Smooth muscle cell of the brain vasculature (primary cell): ENCODE measurements at places on chromosomes 5 and 9.
A peak's percentile ranks its signal among the peaks of the same experiment; 100 is the strongest.

DNA sequence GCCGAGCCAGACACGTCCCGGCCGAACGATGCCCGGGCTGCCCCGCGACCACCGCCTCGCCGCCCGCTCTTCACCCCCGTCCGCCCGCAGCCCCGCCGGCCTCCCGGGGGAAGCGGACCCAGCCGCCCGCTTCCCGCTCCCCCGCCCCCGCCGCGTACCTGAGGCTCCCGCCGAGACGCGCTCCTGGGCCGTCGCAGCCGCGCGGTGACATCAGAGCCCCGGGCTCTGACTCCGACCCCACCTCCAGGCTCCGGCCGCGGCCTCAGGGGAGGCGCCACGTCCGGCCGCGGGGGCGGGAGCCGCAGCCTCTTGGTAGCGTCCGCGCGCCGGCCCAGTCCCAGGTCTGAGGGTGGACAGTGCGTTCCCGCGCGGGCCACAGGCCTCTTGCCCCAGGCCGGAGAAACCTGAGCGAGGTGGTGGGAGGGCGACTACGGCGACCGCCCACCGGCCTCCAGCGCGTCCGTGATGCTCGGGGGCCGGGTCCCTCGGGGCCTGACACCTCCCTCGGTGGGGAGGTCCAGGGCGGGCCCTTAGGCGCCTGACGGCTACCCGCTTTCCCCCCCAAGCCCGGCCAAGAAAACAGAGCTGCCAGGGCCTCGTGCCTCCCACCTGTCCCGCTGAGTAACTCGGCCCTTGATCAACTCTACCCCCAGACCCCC is at the start of gene SHROOM1:
TSS of gene SHROOM1 (minus strand) at position 212 of the 659 bp plus-strand sequence. CDS start 4,507 bp downstream, outside the sequence.
- no peak for DNase-seq

DNA sequence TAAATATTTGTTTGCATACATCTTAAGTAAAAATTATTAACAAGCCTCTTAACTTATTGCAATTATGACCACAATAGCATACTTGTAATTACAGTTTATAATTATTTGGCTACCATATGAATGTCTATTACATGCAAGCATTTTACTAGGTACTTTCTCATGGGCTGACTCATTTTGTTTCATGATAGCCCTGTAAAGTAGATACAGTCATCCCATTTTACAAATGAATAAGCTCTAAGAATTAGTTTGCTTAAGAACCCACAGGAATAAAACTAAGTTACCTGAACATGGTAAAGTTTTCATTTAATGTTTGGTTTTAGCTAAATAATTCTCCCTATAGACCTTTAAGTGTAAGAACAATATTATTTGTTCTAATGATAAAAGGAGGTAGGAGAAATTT is 126.6 kb upstream of the IZUMO3 start:
- DNase-seq: no peak

- DNase-seq: no peak
Observed at GRCh38 chr5:72076621-72077300, 30.5 kb upstream of the MAP1B start.

DNA sequence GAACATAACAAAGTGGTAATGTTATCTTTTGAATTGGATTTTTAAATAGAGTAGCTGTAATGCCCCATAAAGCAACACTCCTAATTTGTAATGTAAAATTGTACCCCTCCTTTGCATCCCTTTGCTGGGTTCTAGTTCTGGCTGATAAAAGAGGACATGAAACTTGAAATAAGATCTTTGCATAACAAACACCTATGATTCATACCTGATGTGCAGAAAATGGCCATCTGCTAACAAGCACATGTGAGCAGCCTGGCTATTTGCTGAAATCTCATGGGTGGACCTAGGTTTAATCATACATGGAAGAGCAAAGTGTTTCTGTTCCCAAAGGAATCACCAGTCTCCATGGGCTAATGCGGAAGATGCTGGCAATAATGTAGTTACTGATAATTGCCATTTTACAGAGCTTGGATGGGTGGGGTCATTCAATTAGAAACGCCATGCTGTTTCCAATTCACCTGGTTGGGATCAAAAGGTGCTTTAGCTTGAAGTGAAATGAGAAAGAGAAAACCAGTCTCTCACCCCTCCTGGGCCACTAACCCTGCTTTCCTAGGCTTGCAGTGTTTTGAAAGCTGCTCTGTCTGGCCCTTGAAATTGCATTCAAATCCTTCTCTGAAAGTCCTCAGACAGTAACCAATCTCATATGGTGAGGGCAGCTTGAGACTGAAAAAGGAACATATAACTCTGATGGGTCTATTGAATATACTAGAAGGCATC is 585.1 kb downstream of the TLE4 start:
- DNase-seq: no peak

DNA sequence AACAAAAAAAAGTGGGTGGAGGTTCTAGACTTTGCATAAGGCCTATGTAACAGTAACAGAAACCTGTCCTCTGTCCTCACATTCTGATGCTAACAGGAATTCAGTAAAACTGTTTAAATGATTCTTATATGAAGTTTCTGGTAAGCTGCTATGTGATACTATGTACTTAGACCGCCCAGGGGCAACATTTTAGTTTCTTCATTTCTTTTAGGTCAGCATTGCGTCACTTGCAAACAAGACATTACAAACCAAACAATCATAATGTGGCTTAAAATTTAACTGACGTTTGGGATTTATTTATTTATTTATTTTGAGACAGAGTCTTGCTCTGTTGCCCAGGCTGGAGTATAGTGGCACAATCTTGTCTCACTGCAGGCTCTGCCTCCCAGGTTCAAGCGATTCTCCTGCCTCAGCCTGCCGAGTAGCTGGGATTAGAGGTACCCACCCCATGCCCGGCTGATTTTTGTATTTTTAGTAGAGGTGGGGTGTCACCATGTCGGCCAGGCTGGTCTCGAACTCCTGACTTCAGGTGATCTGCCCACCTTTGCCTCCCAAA is 44.3 kb downstream of the TENT4A start:
- DNase-seq: no peak

DNA sequence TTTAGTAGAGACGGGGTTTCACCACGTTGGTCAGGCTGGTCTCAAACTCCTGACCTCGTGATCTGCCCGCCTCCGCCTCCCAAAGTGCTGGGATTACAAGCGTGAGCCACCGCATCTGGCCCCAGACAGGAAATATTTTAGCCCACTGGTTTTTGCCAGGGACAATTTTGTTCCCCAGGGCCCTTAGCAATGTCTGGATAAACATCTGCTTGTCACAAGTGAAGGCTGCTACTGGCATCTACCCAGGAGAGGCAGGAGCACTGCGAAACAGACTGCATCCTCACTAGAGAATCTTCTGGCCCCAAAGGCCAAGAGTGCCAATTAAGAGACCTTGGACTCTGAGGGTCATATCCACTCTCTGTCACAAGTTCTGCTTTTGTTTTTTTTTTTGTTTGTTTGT is 2.4 kb upstream of the TPRN start:
- no peak for DNase-seq

- DNase-seq: no peak
Observed at GRCh38 chr5:176583076-176583475, 26.9 kb downstream of the GPRIN1 start.

DNA sequence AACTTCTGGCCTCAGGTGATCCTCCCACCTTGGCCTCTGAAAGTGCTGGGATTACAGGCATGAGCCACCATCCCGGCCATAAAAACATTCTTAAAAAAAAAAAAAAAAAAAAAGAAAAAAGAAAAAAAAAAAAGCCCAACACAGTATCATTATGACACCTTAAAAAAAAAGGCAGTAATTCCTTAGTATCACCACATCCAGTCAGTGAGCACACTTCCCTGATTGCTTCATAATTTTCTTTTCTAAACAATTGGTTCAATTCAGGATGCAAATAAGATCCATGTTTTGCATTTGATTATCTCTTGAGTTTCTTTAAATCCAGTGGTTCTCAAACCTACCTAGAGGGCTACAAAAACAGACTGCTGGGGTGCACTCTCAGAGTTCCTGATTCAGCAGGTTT is 182.5 kb downstream of the CDK5RAP2 start:
- no peak for DNase-seq

- DNase-seq: no peak
Observed at GRCh38 chr5:5422819-5423515, 490 bp downstream of the ICE1 start.

DNA sequence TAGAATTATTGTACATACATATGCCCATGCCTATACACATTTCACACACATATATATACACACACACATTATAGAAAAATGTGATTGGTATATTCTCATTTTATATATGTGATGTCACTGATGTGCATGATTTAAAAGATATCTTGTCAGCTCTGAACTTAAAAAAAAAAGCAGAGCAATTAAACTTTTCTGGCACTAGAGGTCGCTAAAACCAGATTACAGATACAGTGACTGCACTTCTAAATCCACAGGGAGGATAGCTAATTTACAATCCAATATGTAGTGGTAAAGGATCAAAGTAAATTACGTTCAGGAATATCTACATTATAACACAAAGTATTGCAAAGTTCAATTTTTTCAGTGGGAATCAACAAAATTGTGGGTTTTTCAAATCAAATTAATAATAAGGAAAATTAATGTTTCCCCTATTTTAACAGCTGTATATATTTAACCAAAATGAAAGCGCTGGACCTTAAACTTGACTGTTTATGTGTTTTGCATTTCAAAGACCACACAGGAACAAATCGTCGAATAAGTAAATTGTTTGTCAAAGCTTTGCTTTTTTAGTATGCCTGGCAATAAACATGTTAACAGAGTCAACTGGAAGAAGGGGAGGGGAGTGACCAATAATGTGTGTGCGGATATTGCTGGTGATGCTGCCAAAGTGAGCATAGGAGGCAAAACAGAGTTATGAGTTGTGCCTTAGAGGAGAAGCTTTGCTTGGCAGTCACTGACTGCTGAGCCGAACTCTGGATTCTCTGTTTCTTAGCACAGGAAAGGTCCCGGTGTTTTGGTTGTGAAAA is 1201.4 kb upstream of the C9orf72 start:
- DNase-seq: no peak

DNA sequence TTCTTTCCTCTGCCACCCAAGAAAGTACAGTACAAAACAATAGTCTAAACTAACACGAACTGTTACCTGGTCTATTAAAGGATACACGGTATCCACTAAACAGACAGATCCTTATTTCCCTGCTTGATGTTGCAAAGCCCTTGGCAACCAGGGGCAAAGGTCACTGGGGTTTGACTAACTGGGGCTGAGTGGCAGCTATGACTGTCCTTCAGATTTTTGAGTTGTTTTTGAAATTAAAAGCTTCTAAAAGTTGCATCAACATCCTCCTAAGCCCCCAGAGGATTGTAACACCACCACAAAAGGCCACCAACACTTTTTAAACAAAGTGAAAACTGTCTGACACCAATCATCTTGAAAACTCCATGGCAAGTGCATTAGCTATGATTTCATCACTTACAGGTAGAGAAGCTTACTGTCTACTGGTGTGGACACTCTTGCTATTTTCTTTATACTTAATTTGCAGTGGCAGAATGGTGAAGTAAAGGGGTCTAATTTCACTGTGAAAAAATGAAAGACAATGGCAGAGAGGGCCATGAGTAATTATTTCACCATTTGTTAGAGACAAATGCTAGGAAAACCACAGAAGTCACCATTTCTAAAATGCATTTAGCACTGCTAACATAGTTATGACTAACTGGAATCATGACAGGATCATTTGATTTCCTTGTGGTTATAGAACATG is 292.4 kb downstream of the EFNA5 start:
- no peak for DNase-seq

DNA sequence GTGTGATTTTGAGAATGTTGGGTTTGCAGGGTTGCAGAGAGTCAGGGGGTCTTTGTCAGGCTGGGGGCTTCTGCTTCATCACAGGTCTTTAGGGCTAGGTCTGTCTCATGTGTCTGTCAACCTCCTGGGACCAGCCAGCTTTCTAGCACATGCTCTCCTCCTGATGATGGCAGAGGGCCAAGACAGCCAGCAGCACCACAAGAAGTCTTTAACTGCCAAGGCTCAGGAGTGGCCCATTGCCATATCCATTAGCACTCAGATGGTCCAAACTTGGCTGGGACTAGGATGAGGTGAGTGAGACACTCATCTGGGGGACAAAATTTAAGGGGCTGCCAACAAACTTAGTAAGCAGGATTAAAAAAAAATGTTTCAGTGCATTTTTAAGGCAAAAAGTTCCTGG is 384.2 kb upstream of the CDH10 start:
- no peak for DNase-seq

DNA sequence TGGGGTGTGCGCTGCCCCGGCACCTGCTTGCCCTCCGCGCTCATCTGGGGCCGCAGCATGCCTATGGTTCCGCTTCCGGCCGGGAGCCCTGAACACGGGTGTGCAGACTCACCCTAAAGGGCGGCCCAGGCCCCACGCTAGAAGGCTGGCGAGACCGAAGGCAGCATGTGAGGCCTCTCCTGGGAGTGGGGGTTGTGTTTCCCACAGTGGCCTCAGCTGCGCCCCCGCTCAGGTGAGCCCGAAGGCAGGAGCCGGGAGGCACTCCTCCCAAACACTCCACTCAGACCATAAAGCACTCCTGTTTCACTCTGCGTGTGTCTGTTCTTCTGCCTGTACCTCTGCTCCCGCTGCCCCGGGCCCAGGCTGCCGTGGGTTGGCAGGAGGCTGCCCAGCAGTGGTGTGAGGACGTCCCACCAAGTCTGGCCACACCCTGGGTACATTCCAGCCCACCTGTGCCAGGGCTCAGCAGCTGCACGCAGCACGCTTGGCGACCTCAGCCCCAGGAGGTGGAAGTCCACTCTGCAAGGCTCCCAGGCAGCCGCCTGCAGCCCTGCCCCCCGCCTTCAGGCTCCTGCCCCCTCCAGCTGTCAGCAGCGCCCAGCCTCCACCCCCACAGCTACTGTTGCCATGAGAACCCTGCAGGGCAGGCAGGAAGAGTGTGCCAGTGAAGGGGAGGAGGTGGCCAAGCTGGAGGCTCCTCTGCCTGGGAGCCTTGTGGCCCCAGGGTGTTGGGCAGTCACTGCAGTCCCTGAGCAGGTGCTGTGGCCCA is 1.2 kb upstream of the AJM1 start:
- DNase-seq: no peak

- DNase-seq: no peak
Observed at GRCh38 chr5:180704362-180704761, 35.5 kb downstream of the OR2Y1 start.

DNA sequence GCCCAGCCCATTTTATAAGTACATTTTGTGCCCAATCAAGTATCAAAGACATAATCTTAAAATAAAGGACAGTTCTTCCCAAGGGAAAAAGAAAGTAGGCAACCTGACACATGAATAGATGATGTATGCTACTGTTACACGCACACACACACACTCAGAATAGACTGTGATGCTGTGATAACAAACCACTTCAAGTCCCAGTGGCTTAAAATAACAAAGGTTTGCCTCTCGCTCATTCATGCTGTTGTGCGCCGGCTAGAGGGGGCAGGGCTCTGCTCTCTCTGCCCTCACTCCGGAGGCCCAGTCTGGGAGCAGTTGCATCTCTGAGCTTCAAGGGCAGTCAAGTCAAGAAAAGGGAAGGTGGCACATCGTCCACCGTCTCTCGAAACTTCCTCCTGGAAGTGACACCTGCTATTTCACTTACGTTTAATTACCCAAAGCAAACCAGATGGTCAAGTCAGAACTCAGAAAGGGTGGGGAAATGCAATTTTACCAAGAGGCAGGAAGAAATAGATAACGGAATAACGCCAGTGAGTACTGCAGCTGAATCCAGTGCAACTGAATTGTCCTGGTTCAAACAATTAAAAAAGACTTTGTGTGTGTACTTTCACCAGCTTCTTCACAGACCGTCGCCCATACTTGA is 43.3 kb downstream of the ANKRD33B start:
- DNase-seq: no peak

- no peak for DNase-seq
Observed at GRCh38 chr9:36835271-36835996, 198.6 kb downstream of the PAX5 start.

GRCh38 chr5:79229357-79230174 is 6.4 kb upstream of the JMY start:
- DNase-seq: no peak

GRCh38 chr5:150323092-150323491 is 20.4 kb upstream of the ARSI start:
- DNase-seq: no peak

GRCh38 chr9:21591221-21592062 is 109.3 kb upstream of the IFNE start:
- peak; percentile 85 for DNase-seq
